ENCODE measurements at places on chromosomes 1 and 21. TPM values are rescaled to one million over a fixed set of nuclear protein-coding genes. Genes with fewer than 3 reads are reported as not detected.

The SSR2 gene
- total RNA-seq: 243 TPM

The ETV3L gene
- not detected for total RNA-seq

The NT5C1A gene
- total RNA-seq: not detected

The RHCE gene
- total RNA-seq: 0.36 TPM

The TMEM269 gene
- total RNA-seq: 0.42 TPM

The OR2T29 gene
- not detected for total RNA-seq

- DNase-seq: peak; percentile 28
These were observed 2.8 kb upstream of the HAPLN2 start for GRCh38 chr1:156616463-156616862.

DNA sequence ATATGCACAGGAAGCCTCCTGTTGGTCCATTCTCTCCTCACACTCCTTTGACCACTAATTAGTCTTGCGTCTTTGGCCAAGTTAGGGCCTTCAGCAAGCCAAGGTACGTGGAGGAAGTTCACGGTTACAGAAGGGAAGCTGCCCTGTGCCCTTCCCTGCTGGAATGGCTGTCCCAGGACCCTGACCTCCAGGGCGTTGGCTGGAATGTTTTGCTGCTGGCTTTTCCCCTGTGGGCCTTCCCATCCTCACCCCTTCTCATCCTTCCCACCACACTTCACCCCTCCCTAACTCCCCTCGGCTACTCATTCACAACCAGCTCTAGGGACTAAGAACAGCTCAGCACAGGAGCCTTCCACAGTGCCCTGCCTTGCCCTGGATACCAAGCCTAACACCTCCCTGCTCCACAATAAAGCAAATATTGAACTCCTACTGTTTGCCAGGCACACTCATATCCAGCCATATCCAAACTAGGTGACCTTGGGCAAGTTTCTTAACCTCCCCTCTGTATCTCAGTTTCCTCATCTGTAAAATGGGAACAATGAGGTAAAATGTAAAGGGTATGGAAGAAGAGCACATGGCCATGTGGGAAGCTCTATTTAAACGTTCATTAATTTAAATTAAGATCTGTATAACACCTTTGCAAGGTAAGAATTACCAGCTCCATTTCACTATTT, 8.8 kb upstream of the CDCP2 start:
- DNase-seq: no peak

- no peak for DNase-seq
These were observed 22.1 kb downstream of the OMA1 start for GRCh38 chr1:58524353-58524945.

GRCh38 chr1:205805082-205805711, 7.8 kb downstream of the SLC41A1 start:
- peak; percentile 55 for DNase-seq

- DNase-seq: no peak
These were observed 559.8 kb downstream of the LMO4 start for GRCh38 chr1:87888446-87888845.

GRCh38 chr1:226466296-226466695, 58.4 kb upstream of the PARP1 start:
- no peak for DNase-seq

DNA sequence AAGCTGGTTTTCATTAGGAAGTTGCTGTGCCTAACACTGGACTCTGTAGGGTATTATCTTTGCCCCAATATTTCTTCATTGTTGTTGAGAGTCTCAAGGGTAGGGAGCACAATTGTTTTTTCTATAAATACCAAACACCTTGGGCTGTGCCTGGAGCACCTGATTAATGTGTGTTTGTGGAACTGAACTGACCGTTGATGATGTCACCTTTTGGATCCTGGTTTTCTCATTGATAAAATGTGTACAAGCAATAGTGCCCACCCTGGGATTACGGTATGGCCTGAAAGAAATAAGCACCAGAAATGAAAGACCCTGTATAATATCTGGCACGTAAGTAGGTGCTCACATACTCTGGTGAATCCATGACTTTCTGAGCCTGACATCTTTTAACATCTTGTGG, 39.3 kb downstream of the KCNA2 start:
- no peak for DNase-seq

DNA sequence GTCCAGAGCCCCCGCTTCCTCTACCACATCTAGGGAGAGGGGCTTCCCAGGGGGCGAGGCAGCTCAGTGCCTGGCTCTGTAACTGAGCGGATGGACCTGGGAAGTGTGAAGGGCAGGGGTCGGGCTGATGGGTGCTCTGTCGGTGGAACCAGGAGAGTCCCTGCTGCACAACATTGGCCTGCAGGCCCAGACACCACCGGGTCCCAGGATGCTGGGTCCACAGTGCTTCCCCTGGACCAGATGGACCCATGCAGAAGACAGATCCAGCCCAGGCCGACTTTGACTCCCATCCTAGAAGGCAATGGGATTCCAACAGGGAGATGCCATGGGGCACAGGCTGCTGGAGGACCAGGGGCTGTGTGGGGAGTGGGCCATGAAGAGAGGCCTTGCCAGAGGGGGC, 212.9 kb downstream of the GRIK3 start:
- DNase-seq: no peak

- DNase-seq: no peak
These were observed 239.9 kb downstream of the PAPPA2 start for GRCh38 chr1:176702901-176703300.

DNA sequence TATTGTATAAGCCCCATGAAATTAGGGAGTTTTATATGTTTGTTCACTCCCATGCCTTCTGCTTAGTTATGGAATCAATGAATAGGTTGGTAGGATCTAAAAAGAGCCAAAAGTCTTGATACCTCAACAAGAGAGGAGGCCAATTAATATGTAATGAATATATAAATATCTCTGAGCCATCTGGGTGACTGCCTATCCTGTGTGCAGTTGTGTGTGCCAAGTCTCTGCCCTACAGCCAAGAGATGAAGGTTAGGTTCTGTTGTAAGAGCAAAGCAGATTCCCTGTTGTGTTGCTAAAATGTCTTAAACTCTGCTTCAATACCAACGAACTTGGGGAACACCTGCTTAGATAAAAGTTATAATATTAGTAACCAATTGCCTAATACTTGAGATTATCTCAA, 61.8 kb upstream of the GORAB start:
- DNase-seq: peak; percentile 31

GRCh38 chr21:33700491-33700890, 58.2 kb downstream of the ITSN1 start:
- DNase-seq: no peak

DNA sequence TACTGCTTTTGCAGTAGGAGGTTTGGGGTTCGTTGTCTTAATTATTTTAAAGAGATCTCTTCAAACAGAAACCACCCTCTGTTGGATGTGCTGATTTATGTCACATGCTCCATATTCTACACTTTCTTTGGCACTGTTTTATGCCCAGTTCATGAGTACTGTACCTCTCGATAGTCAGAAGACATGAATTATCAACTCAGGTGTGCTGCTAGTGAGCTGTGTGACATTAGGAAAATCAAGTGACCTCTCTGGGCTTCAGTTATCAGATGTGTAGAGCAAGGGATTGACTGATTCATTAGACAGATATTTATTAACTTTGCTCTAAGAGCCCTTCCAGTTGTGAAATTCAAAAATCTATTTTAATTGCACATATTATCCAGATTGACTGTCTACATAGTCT, 2.1 kb upstream of the AHCTF1 start:
- no peak for DNase-seq

- DNase-seq: peak; percentile 18
These were observed 40.4 kb downstream of the KIAA0040 start for GRCh38 chr1:175152006-175152652.

DNA sequence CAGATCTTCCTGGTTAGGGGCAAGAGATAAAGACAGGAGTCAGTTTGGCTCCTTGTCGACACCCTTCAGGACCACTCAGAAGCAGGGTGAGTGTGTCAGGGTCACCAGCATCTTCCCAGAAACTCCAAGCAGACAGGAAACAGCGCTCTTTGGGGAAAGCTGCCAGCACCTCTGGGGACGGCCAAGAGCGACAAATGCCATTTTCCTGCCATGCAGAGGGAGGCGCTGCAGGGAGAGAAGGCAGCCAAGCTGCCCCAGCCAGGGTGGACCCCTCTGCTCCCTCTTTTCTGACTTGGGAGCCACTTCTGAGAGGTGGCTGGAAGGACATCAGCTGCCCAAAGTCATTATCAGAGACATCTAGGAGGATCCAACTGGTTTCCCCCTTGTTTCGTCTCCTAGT, 29.0 kb downstream of the SIM2 start:
- no peak for DNase-seq

Data from MG63 (cell line).